Astrocyte (in vitro differentiated cells and primary cell): ENCODE measurements at places on chromosomes 4 and X. TPM values are rescaled to one million over a fixed set of nuclear protein-coding genes. Genes with fewer than 3 reads are reported as not detected.

SUPT20HL2 gene
- total RNA-seq: not detected in 2 replicates

LPAR4 gene
- 4.8 and 7.0 TPM in 2 replicates for total RNA-seq

MTNR1A gene
- total RNA-seq: 0.22 and 0.34 TPM in 2 replicates

TMPRSS11B gene
- total RNA-seq: 0.22 and 0.27 TPM in 2 replicates

CRMP1 gene
- 59.6 and 67.4 TPM in 2 replicates for total RNA-seq

G3BP2 gene
- total RNA-seq: 281 and 285 TPM in 2 replicates

HSFX3 gene
- not detected in 2 replicates for total RNA-seq
